AG09319 (cell line): ENCODE measurements at places on chromosomes 7 and 10.

GRCh38 chr10:42951486-42952251 is 125.2 kb upstream of the RET start:
- no peak for DNase-seq

GRCh38 chr7:151410405-151411390 is 860 bp upstream of the WDR86 start:
- DNase-seq: no peak

GRCh38 chr7:16889305-16889704 is 7.5 kb upstream of the AGR3 start:
- DNase-seq: no peak

GRCh38 chr10:50552771-50553535 is 70.8 kb downstream of the SGMS1 start:
- no peak for DNase-seq

DNA sequence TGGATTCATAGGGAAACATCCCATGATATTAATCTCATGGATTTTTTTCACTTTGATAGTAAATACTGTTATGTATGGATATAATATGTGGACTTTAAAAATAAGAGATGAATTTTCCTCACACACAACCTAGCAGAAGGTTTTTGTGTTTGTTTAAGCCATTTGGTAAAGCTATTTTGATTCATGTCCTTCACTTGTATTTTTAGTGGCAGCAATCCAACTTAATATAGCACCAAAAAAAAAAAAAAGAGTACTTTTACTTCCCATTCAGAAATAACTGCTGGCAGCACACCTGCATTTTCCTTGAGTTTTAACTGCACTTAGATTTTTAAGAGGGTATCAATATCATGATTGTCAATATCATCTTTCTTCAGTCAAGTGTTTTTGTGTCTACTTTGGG is 60.0 kb downstream of the MCMBP start:
- no peak for DNase-seq

DNA sequence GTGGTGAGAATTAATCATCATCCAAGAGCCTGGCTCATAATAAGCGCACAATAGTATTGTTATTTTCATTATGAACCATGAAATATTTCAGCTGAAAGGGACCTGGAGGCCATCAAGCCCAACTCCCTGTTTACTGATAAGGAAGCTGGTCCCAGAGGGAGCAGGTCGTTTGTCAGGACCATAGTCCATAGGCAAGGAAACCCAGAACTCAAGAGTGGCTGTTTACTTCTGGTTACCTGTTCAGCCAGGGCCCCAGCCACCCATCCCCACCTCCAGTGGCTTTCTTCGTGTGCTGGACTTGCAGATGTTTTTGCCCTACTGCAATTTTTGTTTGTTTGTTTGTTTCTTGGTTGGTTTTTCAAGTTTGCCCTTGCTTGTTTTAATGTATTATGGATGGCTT is 152.0 kb downstream of the TPST1 start:
- DNase-seq: no peak

DNA sequence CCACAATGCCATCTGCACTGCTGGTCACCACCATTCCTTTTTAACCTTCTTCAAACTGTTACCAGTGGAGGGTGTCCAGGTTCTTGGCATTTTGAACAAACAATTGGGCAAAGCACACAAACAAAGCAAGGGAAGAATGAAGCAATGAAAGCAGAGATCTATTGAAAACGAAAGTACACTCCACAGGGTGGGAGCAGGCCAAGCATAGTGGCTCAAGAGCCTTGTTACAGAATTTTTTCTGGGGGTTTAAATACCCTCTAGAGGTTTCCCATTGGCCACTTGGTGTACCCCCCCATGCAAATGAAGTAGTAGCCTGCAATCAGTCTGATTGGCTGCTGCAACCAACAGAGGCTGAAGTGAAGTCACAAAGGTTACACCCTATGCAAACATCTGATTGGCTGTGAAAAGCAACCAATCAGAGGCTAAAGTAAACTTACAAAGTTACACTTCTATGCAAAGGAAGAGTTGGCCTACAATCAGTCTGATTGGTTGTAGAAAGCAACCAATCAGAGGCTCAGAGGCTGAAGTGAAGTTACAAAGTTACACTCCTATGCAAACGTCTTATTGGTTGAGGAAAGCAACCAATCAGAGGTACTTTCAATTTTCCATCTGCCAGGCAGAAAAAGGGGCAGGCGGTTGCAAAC is 103.2 kb upstream of the WAC start:
- DNase-seq: no peak

DNA sequence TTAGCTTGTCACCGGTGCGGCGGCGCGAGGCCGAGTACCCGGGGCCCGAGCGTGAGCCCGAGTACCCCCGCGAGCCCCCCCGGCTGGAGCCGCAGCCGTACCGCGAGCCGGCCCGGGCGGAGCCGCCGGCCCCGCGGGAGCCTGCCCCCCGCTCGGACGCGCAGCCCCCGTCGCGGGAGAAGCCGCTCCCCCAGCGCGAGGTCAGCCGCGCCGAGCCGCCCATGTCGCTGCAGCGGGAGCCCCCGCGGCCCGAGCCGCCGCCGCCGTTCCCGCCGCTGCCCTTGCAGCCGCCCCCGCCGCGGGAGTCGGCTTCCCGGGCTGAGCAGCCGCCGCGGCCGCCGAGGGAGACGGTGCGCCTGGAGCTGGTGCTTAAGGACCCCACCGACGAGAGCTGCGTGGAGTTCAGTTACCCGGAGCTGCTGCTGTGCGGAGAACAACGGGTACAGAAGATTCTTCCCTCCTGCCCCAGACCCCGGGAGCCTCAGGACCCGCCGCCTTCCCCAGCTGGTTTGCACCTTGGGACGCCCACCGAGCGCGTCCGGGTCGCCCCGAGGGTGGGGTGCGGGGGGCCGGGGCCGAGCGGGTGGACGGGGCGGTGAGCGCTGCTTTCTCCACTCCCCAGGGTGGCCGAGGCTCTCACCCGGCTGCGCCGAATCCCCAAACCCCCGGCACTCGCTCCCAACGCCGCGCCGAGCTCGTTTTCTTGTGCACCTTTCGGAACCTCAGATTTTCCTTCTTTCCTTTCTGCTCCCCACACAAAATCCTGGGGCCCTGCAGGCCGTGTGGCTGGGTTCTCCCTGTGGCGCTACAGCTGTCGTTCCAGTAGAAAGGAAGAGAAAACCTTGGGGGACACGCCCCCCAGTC is 708 bp downstream of the UBN2 start:
- DNase-seq: no peak

- no peak for DNase-seq
Observed at GRCh38 chr7:47557694-47558670, 23.9 kb downstream of the TNS3 start.

DNA sequence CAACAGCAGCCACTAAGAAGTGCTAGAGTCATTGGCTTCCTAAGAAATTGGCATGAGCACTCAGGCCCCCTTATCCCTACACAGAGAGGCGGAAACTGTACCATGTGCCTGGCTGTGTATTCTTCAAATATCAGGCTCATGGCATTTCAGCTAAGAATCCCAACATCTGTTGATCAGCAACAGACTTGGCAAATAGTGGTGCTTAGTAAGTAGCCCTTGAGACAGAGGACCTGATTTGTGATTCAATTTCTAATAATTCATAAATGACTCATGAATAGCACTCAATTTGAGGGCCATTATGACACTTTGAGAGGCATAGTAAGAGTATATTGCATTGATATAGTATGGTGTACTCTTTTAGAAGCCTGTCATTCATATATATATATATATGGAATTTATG is 309.1 kb downstream of the LRMDA start:
- DNase-seq: no peak
